PC-3 (cell line): ENCODE measurements at places on chromosomes 7 and 10. TPM values are rescaled to one million over a fixed set of nuclear protein-coding genes. Genes with fewer than 3 reads are reported as not detected.

DNA sequence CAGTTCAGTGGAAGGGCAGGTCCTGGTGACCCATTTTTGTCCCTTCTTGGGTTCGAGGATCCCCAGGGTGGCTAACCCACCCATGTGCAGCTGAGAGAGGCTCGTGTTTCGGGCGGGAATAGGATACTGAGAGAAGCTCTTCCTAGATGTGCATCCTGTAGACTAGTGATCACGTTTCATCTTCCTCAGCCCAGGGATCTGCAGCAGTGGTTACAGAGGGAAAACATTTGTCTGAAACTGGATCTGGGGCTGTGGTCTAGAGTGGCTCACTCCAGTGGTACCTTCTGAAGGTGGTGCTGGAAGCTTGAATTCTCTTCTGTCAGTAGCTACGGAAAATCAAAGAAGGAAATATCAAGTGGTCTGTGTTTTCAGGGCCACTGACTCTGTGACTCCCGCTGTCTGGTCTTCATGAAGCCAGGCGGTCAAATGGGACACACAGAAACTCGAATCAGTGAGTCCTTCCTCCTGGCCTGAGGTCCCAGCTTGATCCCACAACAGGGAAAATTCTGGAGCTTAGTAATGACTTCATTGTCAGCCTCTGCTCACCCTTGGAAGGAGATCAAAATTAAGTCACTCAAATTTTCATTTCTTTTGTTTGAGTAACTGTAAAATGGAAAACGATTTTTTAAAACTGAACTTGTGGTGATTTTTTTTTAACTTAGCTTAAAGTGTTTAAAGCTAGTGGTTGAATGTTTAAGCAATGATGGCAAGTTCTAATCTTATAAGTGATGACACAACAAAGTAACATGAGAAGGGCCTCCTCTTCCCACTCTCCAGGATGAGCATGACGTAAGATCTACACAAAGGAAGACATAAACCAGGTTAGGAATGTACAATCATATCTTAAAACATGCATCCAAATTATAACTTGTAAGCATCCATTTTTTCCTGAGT, 469.3 kb upstream of the KLF6 start:
- no peak overlapping the region for H3K4me3 ChIP-seq
- H3K4me1 ChIP-seq, result peaks cover 10% of the 10 kb centered on the region
- H3K27ac ChIP-seq, result no peak overlapping the region
- DNase-seq, result no peak

- no peaks in the 10 kb centered on the region for H3K36me3 ChIP-seq
- no peak overlapping the region for H3K4me3 ChIP-seq
- no peaks in the 10 kb centered on the region for H3K4me1 ChIP-seq
- no peaks in the 10 kb centered on the region for H3K27me3 ChIP-seq
- no peak overlapping the region for H3K27ac ChIP-seq
These were observed 290.1 kb downstream of the TCERG1L start for GRCh38 chr10:131021246-131021895.

DNA sequence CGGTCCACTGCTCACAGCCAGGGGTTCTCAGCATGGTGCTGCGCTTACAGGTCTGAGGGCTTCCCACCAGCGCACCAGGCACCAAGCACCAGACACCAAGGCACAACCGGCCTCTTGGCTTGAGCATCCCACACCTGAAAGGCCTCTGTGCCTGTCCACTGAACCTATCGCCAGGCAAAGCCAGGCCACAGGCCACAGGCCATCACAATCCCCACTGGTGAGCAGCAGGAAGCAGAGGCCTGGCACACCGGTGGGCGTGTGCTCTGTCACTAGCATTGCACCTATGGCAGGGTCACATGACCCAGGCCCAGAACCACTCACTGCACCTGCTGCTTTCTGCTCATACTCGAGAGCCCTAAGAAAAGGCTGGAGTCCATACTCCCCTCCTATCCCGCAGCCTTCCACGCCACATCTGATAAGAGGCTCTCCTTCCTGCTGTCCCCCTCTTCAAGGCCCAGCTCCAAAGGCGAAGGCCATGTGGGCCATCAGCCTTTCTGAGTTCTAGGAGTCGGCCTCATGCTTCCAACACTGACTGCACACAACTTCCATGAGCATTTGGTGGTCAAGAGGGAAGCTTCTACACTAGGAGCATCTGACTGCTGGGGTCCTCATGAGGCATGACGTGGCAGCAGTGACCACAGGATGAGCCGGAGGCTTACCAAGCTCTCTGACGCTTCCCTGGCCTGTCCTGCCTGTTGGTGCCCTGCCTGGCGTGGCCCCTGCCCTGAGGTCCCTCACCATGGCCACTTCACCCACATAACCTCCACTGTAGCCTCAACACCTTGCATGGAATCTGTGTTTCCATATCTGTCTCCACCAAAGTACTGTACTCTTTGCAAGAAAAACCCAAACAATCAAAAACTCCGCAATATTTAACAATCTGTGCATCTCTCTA, 166.3 kb downstream of the TNS3 start:
- H3K27ac ChIP-seq, result no peak overlapping the region
- peaks cover 53% of the 10 kb centered on the region for H3K36me3 ChIP-seq
- no peaks in the 10 kb centered on the region for H3K27me3 ChIP-seq

GRCh38 chr10:62258926-62259325, 9.7 kb downstream of the RTKN2 start:
- H3K4me1 ChIP-seq, result peaks cover 1% of the 10 kb centered on the region; the same call in 1 of the 2 replicates
- H3K36me3 ChIP-seq, result peaks cover 50% of the 10 kb centered on the region
- DNase-seq, result peak; percentile 59
- H3K4me3 ChIP-seq, result no peak overlapping the region
- no peak overlapping the region for H3K27ac ChIP-seq

Gene DDC
- not detected in 2 replicates for total RNA-seq

Gene TMEM270
- 3.8 TPM in 1 of 2 replicates, not detected in the other for total RNA-seq
